Stimulated activated CD4-positive, alpha-beta T cell treated with anti-CD3 and anti-CD28 coated beads, Interleukin-4, amount 100 ng/mL, for 1 hour (primary cell): ENCODE measurements at places on chromosomes 6 and 20.

- DNase-seq, result peak; percentile 11
Measured at GRCh38 chr6:71289039-71289801, 609 bp downstream of the OGFRL1 start.

- peak; percentile 42 for DNase-seq
Measured at GRCh38 chr20:4726710-4727397, 5.1 kb downstream of the PRND start.

DNA sequence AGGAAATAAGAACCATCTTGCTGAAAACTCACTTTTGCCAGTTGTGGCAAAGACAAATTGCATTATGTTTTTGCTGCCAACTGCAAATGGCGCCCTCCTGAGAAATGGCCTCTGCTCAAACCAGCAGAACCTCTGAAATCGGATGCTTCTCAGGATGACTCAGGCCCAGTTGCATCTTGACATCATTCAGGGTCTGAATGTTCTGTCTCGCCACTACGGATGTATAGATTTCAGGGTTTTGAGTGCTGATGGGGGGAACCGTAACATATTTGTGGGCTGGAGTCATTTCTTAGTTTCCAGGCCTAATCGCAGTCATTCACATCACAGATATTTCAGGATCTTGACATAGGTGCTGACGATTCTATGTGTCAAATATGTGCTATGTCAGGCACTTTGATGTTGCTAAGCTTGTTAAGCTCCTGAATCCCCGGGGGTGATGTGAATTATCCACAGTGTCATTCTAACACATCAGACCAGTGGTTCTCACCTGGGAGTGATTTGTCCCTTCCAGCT lies 207.1 kb downstream of the NFATC2 start:
- no peak for DNase-seq

DNA sequence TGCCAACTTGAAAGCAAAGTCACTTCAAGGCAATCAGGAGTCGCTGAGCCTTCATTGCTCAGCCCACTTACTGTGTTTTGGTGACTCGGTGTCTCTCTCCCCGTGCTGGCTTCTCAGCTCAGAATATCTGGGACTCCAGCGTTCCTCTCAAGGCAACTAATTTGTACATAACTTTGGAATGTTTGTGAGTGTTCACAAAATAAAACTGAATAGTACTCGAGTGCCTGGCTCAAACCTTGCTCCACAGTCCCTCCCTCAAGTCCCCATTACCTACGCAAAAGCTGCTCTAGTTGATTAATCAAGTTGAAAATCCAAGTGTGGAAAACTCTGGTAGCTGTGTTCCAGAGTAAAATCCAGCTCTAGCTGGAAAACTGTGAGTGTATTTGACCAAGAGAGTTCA lies 8.6 kb downstream of the IPCEF1 start:
- no peak for DNase-seq

- DNase-seq, result no peak
Measured at GRCh38 chr20:47949230-47949629, 163.9 kb upstream of the SULF2 start.

DNA sequence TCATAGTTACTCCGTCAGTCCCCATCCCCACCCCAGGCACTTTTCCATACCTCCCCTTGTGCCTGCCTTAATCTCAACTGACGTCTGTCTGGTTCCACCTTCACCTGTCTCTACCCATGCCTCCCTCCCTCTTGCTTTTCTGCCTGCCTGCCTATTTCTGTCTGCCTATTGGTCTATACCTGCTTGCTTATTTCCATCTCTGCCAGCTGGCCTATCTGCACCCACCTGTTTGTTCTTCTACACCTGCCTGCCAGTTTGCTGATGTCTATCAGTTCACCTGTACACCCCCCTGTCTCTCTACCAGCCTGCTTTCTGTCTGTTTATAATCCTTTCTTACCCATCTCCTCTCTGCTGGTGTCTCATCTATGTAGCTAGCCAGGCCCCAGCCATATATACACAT lies 87.5 kb downstream of the RALGAPA2 start:
- no peak for DNase-seq
